ENCODE measurements at places on chromosomes 3 and 15.

DNA sequence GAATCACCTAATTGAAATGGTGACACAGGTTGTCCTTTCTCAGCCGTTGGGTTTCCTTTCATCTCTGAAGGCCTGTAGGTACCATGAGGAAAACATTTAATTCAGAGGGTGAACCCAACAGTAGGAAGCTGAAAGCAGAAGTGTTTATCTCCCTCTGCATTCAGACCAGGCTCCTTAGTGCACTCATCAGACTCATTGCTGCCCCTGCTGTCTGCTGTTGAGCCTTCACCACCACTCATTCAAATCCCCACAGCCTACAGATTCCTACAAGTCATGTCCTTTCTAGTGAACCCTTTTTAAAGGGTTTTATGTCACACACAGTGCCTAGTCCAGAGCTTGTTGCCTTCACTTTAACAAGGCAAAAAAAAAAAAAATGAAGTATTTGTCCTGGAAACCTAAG lies 13.4 kb downstream of the WDR48 start:
- DNase-seq = no peak

- no peak for DNase-seq
Observed at GRCh38 chr3:148554367-148554766, 143.3 kb upstream of the AGTR1 start.

DNA sequence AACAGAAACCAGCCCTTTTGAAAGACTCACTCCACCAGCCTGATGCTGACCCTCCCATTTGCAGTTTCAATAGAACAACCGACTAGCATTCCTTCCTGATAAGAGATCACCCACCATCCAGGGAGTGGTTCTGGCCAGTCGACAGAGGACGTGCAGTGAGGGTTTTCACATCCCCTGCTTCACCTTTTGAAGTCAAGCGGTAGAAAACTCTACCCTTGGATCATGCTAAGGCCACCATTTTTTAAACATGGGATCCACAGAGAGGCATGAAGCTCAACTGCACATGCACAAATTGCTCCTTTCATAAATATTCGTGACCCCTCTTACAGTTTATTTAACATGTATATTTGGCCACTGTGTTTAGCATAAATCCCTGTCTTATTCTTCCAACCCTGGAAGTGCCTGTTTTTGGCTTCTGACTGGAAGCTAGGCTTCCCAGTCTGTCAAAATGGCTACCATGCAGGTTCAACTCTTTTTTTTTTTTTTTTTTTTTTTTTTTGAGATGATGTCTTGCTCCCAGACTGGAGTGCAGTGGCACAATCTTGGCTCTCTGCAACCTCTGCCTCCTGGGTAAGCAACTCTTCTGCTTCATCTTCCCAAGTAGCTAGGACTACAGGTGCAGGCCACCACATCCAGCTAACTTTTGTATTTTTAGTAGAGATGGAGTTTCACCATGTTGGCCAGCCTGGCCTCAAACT lies 1.0 kb upstream of the THUMPD3 start:
- no peak for DNase-seq

DNA sequence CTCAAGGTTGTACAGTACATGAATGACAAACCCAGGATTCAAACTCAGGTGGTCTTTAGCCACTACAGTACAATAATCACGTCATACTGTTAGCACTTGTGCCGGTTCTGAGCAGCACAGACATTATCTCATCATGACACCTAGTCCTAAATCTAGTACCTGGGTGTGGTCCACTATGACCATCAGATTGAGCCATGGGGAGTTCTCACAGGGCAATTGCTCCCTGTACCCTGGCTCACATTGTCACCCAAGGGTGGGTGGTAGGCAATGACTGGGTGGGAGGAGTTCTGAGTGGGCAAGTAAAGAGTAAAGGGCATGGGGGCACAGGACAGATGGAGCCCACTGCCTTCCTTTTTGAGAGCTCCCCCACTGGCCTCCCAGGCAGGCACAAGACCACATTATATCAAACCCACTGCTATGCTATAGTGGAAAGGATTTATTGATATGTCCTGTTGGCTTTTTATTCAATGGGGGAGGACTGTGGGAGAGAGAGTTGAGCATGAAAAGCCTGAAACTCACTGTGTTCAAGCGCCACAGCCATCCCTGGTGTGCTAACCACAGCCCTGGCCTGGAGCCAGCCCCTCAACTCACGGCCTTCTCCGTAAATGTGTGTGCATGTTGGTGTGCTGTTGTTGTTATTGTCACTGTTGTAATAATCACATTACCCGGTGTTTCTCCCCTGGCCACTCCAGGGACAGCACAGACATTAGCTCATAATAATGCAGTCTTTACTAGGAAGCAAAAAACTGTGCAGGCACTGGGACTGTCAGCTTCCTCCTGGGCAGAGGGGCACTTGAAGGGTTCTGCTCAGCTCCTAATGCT lies 27.3 kb downstream of the ADCY5 start:
- DNase-seq = no peak

GRCh38 chr3:103385961-103386656 lies 951.3 kb downstream of the ZPLD1 start:
- DNase-seq = no peak

DNA sequence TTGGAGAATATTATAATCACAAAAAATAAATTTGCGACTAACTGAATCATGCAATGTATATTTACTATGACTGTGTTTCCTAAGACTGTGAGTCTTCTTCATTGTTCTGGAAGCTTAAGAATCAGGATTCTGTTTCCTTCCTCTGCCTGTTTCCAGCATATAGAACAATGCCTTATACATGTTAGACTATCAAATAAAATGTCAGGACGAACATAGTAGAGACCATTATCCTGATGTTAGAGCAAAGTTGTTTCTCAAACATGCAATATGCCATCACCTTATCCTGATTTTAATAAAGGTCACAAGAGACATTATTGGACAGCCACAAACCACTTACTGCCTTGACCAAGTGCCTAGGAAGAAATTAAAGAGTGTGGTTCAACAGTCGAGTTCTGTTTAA lies 457.4 kb upstream of the AGTR1 start:
- DNase-seq = no peak

DNA sequence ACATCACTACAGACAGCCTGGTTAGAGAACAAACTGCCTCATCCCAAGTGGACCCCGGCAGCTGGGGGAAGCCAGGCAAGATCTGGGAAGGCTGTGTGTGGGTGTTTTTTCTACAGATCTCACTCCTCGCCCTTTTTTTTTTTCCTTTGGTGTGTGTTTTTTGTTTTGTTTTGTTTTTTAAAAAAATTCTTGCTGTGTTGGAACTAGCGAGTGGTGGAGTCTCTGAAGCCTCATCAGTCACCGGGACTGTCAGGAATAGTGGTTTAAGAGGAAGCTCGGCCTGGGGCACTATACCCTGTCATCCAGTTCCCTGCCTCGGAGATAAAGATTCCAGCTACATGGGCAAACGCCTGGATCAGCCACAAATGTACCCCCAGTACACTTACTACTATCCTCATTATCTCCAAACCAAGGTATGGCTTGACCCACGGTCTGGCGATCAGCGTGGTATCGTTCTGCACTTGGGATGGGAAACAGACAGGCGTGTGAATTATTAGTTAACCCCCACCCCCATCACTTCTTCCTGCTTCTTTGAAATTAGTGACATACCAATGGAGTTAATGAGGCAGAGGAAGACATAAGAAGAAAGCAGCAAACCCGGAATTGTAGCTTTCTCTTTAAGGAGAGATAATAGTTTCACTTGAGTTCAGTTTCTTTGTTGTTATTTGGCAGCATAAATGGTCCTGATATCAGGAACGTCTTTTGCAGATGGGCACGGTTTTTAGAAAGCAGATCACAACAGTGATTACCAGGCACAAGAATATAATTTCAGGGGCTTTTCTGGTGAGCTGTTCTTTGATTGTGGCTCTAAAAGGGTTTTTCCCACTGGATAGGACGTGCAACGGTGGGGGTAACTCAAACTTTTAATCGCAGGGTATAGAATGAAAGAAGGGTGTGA lies 722 bp downstream of the RBMS3 start:
- no peak for DNase-seq

GRCh38 chr15:48120745-48121144 lies at the start of gene SLC24A5:
Gene SLC24A5 (plus strand): TSS chr15:48120990. CDS start chr15:48121045, 55 bp downstream.
- no peak for DNase-seq

GRCh38 chr3:157376603-157377300 lies 59.9 kb upstream of the PTX3 start:
- no peak for DNase-seq

DNA sequence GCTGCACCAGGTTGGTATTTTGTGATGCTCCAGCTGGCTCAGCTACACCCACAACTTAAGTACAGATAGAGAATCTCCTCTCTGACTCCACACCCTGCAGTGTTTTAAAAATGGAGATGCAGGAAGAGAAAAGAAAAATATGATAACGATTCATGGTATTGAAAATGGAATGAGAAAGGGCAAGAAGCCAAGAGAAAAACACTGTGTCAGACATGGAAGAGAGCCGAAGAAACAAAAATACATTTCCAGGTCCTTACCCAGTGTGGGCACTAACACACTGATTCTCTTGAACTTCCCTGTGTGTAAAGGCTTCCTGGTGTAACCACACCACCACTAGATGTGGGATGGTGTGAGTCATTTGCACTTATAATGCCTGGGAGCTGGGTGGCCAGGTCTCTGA lies 93.1 kb downstream of the GMPS start:
- DNase-seq = no peak

DNA sequence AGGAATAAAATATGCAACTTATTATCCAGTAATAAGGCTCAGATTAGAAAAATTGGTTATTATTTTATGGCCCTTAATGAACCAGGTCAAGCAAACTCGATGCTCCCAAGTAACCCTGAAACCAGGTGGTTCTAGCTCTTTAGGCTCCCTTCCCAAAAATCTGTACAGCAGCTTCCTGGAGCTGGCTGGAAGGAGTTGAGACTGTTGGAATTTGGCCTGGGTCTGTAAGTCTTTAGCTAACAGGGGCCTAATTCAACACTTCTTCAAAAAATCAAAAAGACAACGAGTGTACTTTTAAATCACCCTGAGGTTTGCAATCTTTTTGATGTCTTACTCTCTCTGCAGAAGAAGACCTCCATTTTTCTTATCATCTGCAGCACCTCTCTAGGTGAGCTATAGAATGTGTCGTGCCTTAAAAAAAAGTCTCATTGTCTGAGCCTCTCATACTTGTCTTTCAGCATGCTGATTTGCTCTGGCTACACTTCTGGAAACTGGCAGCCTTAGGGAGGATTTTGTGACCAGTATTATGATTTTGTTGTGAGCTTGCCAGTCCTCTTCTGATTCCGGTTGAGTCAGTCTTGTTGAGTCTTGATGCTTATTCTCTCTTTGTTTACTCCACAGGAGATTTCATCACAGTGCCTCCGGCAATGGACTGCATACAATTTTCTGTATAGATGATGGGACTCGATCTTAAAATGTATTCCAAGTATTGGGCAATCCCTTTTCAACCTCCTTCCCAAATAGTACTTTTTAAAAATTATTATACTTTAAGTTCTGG lies 235.0 kb upstream of the KBTBD8 start:
- no peak for DNase-seq

DNA sequence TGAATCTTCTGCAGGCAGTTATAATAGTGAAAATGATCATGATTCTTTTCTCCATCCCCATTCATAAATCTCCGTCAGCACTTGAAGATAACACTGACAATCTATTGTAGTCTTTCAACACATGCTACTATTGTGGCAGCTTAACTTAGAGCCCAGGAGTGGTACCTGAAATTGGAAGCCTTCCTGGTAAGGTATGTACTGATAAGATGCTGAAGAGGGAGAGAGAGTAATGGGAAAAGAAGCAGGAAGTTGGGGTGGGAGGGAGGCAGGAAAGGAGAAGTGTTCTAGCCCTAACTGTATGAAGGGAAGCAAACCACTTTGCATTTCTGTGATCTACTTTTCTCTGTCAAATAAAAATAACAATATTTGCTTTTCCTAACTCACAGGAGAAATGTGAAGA lies 197.4 kb upstream of the RORA start:
- no peak for DNase-seq

DNA sequence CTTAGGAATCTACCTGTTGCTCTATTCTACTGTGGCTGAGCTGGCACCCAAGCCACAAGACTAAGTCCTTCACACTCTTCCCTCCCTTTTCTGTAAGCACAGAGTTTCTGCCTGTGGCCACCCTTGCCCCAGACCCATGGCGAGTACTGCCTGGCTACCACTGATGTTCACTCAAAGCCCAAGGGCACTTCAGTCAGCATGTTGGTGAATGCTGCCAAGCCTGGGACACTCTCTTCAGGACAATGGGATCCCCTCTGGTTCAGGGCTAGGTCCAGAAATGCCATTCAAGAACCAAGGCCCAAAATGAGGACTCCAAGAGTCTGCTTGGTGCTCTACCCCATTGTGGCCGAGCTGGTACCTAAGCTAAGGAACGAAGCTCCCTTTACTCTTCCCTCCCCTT lies 184.2 kb downstream of the FGF12 start:
- DNase-seq = no peak

DNA sequence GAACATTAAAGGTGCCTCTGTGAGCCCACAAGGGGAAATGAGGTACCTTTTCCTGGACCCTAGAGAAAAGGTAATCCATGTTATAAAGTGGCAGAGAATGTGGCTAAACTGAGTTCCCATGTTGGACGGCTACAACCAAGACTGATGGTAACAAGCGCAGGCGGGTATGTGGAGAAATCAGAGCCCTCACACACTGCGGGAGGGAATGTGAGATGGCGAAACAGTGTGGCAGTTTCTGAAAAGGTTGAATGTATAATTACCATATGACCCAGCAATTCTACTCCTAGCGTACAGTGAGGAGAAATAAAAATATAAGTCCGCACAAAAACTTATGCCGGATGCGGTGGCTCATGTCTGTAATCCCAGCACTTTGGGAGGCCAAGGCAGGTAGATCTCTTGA lies 24.1 kb upstream of the SHISA5 start:
- no peak for DNase-seq

DNA sequence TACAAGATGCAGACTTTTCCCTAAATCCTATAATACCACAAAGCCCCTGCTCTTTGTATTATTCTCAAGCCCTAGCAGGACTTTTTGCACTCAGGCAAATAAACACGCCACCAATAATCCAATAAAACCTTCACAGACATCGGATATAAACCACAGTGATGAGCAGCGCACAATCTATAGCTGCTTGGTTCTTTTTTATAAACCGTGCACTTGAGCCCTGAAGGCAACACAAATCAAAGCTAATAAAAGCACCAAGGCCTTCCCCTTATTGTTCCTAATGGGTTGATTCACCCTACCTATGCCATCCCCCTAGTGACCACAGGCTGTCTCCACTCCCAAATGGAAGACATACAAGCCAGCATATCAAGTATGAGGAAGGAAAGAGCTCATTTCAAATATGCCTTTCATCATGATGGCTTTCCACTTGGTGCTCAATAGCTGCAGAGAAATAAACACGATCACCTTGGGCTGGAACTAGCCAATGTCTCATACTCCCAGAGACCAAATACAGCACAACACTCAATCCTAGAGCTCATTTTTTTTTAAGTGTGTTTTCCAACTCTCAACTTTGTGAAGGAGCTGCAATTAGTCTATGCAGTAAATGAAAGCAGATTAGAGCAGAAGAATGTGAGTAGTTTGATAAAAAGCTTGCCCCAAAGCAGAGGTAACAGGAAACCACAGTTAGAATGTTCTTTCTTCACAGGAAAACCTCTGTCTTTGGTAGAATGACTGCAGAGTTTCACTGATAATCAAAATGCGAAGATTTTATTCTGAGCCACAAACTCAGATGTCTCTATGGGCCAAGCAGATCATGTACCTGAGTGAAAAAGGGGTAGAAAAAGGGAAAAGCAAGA lies 573.9 kb downstream of the AGBL1 start:
- DNase-seq = no peak

All from stimulated activated CD8-positive, alpha-beta memory T cell treated with anti-CD3 and anti-CD28 coated beads, Interleukin-4, amount 100 ng/mL, for 1 hour (primary cell).